ENCODE measurements at places on chromosomes 11 and 22.
A peak's percentile ranks its signal among the peaks of the same experiment; 100 is the strongest.

GRCh38 chr11:11243209-11243589, 109.9 kb downstream of the CSNK2A3 start:
- DNase-seq = no peak

GRCh38 chr11:120744016-120744994, 232.8 kb downstream of the GRIK4 start:
- DNase-seq = no peak

DNA sequence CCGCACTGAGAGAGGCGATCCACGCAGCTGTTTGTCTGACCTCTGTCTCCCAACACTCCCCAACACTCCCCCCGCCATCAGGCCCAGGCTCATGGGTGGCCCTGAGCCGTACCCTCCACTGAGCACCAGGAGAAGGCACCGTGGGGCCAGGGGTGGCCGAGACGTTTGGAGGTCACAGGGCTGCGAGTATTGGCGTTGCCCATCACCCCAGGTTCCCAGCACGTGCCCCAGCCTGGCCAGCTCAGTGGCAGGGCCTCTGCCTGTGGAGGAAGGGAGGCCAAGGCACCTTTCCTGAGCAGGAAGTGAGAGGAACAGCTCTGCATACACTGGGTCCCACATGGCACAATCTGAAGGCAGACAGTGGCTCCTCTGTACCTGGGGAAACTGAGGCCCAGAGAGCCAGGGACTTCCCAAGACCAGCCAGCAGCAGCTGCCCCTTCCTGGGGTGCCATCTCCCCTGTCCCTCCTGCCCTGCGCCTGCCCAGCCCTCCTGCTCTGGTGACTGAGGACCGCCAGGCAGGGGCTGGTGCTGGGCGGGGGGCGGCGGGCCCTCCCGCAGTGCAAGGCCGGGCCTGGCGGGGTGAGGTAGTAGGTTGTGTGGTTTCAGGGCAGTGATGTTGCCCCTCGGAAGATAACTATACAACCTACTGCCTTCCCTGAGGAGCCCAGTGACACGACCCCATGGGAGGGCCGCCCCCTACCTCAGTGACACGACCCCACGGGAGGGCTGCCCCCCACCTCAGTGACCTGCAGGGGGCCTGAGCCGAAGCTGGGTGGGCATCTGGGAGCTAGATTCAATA, 37.0 kb upstream of the PPARA start:
- DNase-seq = no peak

DNA sequence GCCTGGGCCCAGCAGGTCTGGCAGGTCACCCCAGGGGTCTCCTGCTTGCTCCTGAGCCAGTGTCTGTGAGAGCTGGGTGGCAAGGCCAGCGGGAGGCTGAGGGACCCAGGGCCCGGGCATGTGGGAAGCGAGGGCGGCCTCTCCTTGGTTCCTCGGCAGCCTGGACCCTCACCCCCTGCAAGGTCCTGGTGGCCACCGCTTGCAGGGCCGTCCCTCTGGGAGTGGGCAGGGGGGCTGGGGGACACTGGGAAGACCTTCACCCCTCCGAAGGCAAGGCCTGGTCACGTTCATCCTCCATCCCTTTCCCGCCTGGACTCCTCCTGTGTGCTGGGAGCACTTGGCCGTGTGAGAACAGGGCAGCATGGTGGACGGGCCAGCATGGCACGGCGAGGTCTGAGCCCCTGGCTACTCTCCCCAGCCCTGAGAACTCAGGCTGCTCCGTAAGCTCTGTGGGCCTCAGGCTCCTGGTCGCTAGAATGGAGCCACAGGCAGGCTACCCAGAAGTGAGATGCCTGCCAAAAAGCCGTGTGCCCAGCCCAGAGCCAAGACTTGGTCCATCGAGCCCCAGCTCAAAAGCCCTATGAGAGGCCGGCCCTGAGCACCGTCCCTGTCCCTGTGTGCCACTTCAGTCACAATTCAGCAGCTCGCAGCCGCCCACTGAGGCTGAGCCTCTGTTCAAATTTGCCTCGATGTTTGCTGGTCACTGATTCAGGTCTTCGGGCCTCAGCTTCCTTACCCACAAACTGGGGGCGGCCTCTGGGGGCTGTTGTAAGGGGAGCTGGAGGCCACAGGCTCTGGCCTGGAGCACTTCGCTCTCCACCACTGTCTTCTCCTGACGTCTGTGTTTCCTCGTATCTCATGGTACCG, 45.0 kb downstream of the IGLL1 start:
- no peak for DNase-seq

DNA sequence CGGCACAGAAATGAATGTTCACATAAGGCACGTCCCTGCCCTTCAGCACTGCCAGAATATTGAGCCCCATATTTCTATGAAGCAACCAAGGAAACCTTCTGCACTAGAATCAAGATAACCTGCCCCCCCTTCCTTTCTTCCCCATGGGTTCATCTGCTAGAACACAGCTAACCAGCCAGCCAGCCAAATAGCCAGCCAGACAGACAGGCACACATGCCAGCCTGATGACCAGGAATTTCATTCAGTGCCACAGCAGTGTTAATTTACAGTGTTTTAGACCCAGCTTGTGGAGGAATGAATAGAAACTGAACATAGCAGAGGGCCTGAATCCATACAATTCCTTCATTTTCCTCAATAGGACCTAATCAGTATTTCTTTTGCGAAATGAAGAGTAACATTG, 57.0 kb downstream of the TENM4 start:
- no peak for DNase-seq

GRCh38 chr11:119065369-119065768, 2.2 kb upstream of the VPS11 start:
- DNase-seq = peak; percentile 86

GRCh38 chr11:75474878-75475766, 42.1 kb upstream of the KLHL35 start:
- peak; percentile 86 for DNase-seq

- DNase-seq = no peak
Measured at GRCh38 chr22:30785527-30785926, 90.9 kb downstream of the OSBP2 start.

GRCh38 chr22:23267226-23268043, 87.1 kb downstream of the BCR start:
- no peak for DNase-seq

DNA sequence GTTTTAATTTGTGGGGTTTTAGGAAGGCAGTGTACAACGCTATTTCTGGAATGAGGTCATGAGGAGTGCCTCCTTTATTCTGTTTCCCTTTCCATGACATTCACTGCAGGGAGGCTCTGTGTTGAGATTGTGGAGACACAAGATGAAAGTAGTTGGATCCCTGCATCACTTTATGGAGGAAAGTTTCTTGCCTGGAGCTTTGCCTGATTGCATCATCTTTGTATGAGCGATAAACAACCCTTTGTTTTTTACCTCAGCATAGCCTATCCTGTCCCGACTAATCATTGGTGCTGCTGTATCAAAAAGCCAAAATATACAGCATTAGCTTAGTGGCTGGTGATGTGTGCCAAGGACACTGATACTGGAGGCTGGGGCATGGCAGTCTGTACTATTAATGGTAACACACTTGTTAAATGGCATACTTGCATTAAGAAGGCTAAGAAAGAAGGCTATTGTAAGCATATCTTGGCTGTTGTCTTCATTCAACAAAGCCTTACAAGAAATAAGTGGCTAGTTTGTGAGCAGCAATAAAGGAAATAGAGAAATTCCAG, 31.2 kb upstream of the SLC5A4 start:
- no peak for DNase-seq

GRCh38 chr22:37068859-37069258, 17.3 kb downstream of the KCTD17 start:
- no peak for DNase-seq

- DNase-seq = peak; percentile 98
Measured at GRCh38 chr11:95734009-95734572, 55.5 kb downstream of the FAM76B start.

DNA sequence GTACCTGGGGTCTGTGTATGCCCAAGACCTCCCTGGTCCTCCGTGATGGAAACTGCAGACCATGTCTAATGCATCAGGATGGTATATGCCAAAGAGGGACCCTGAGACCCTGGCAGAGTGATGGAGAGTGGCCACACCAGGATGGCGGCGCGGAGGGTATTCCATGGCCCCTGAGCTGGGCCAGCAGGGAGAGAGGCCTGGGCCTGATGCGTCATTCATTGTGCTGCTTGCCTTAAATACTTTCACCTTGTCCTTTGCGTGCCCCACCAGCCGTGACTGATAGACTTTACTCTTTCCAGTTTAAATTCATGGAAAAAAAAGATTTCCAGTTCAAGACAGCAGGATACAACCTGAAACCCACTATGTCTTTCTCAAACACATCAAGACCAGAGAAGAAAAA, 5.6 kb upstream of the NDUFV1 start:
- DNase-seq = no peak

DNA sequence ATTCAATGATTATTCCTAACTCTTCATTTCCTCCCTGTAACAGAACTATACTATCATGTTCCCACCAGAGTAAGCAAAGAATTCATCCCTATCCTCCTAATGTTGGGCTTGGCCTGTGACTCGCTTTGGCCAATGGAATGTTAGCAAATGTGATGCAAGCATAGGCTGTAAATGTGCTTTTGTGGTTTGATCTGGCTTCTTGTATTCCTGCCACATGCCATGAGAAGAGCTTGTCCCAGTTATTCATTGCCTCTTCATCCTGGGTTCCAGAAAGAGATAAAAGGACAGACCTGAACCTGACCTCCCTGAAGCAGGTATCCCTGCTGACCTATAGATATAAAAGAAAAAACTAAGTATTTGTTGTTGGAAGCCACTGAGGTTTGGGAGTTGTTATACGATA, 51.0 kb downstream of the SYTL2 start:
- DNase-seq = no peak

GRCh38 chr11:114157476-114158050, 98.1 kb downstream of the ZBTB16 start:
- no peak for DNase-seq

- DNase-seq = no peak
Measured at GRCh38 chr11:46050662-46051061, 70.6 kb downstream of the PHF21A start.

DNA sequence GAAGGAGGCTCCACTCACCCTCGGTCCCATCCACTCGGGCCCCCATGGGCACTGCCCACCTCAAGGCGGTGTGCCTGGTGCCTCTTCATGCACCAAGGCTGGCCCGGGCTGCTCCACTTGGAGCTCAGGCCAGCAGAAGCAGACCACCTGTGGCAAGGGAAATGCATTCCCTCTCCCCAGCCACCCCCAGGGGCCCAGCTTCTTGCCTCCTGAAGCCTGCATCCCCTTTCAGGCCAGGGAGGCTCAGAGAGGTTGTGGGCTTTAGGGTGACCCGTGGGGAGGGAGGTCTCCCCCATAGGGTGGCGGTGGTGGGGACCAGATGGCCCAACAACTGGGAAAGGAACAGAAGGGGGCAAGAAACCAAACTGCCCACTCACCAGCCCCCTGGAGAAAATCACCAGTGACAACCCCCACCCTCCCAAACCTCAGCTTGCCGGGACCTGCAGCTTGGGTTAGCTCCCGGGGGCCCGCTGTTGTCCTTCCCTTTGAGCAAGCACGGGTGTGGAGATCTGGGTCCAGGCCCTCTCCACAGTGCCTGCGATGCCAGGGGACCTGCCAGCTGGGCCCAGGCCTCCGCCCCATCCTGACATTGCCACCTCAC, 8.4 kb downstream of the CBX6 start:
- no peak for DNase-seq

DNA sequence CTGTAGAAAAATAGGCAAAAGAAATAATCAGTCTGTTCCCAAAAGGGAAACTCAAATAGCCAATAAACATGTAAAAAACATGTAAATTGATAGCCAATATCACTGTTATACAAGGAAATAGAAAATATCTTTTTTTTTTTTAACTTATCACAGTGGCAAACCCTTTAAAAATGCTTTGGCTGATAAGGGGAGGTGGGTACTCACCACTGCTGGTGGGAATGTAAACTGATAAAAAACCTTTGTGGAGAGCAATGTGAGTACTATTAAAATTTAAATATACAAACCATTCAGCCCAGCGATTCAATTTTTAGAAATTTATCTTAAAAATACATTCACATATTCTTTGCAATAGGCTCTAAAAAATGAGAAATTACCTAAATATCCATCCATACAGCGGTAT, 3.6 kb downstream of the RPUSD4 start:
- peak; percentile 55 for DNase-seq

DNA sequence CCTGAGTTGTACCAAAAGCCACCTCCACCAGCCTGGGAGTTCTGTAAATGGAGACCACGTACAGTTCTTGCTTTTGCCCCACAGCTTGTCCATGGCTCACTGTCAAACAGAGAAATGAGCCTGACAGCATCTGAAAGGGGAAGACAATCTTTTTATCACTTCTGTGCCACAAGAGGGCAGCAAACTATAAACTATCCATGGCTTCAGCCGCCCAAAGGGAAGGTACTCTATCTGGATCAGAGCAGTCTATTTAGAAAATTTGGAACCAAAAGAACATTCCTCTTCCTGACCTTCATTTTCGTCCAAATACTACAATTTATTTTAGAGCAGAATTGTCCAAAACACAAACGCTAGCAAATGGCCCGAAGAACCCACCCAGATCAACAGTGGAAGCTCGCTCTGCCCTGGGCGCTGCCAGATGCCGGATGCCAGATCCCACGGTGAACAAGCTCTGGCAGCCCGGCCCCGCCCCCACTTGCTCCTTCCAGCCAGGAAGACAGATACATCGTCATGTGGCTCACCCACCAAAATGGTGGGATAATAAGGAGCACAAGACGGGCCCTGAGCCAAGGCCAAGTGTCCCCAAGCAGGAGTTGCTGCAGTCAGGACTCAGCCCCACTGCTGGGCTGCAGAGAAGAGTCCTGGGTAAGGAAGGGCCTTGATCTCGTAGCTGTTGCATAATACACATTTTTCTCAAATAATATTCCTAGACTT, 23.9 kb upstream of the SCGB1A1 start:
- peak; percentile 96 for DNase-seq

DNA sequence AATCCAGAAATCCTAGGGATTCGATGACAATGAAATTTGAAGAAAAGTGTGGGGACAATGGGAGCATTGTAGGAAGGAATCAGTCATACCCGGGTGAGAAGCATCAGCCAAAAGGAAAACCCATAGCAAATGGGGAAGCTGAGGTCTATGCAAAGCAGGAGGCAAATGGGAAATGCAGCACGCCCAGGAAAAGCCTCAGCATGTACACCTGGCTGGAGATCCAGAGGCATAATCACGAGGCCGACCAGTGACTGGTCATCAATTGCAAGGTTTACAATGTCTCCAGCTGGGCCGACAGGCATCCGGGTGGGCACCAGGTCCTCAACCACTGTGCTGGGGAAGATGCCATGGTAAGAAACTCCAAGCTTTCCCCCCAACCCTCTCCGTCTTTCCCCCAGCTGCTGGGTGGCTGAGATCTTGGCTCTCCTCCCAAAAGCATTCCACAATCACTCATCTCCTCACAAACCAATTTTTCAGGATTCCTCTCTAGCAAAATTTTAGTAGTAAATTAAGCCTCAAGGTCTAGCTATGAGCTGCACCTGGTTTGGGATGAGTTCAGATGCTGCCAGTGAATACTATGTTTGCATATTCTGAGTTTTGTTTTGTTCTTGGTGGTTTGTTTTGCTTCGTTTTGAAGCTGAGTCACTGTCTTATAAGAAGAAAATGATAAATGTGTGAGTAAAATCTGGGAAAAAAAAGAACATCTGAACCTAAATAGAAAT, 98.0 kb upstream of the OR5AK2 start:
- DNase-seq = no peak

- DNase-seq = no peak
Measured at GRCh38 chr22:42692239-42693054, 28.2 kb downstream of the A4GALT start.

Data from hematopoietic multipotent progenitor cell treated with erythropoietin and hydrocortisone succinate and interleukin-3 and kit ligand, for 6 days (in vitro differentiated cells).